Upper lobe of right lung (tissue), 1 donor: ENCODE measurements at places on chromosomes 12 and 14. TPM values are rescaled to one million over a fixed set of nuclear protein-coding genes. Genes with fewer than 3 reads are reported as not detected.

- no peak for DNase-seq
Measured at GRCh38 chr14:78967111-78967809, 797.1 kb downstream of the NRXN3 start.

- DNase-seq, result no peak
Measured at GRCh38 chr12:98817742-98818141, 172.7 kb downstream of the APAF1 start.

DNA sequence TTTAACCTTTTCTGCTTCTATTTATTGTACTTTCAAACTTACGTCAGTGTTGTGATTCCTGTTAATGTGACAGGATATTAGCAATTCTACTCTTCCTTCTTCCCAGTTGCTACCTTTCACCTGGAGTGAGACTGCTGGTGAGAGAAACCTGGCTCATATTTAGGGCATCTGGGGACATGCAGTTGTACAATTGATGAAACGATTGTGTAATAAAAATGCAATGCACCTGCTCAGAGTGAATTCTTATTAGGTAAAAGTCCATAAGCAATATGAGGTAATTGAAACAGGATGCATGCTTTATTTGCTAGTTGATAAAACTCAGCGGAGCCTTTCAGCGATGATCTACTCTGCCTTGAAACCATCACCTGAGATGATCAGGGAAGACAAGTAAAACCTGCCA, 116.1 kb upstream of the FBXO33 start:
- no peak for DNase-seq

The MORN3 gene
- total RNA-seq, result 0.67 TPM
